ENCODE measurements at places on chromosomes 5 and 9.

DNA sequence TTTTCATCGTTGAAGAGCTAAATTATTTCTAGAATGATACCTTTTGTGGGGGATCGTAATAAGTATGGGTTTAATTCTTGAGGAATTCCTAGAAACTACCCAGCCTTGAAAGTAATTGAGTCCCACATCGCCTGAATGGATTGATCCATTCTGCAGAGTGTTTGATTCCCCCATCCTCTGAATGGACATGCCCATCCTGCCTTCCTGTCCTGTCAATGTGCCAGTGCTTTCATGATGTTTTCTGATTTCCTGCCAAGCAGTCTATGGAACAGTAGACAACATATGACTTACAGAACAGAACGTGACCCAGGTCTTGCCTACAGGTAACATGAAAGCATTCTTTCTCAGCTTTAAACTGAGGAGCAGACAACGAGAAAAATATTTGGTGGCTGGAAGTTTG lies 319.2 kb downstream of the DRD1 start:
- DNase-seq = no peak

- no peak for DNase-seq
Measured at GRCh38 chr9:14819183-14819582, 91.0 kb downstream of the FREM1 start.

- no peak for DNase-seq
Measured at GRCh38 chr9:69532396-69532795, 139.8 kb downstream of the APBA1 start.

GRCh38 chr9:133286523-133286922 lies 11.5 kb upstream of the ABO start:
- DNase-seq = no peak

All from OCI-LY7 (cell line).